ENCODE measurements at places on chromosomes 16 and 17.

- no peak for DNase-seq
Observed at GRCh38 chr16:12403746-12404658, 399.7 kb downstream of the CPPED1 start.

DNA sequence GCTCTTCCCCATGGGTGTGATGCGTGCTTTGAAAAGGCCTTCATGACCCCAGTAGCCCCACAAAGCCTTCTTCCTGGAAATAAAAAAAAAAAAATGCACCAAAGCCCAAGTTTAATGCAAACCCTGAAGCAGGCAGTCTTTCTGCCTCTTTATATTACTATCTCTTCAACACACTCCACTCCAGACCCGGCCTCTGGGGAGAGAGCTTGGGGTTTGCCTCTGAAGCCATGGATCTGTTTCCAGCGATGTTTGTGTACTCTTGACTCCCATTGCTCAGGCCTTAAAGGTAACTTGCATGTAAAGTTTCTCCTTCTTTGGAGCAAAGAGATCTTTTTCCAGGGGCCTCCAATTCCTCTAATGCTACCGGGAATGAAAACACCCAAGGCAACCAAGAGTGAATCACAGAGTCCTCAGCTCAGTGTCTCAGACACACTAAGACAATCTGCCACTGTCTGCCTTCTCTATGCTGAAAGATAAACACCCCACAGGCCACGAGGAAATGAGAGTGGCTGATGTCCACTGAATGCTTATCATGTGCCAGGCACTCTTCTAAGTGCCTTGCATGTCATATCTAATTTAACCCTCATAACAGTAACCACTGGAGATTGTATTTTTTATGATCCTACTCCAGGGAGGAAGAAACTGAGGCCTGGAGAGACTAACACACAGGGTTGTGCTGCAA, 56.4 kb upstream of the AKTIP start:
- DNase-seq = no peak

DNA sequence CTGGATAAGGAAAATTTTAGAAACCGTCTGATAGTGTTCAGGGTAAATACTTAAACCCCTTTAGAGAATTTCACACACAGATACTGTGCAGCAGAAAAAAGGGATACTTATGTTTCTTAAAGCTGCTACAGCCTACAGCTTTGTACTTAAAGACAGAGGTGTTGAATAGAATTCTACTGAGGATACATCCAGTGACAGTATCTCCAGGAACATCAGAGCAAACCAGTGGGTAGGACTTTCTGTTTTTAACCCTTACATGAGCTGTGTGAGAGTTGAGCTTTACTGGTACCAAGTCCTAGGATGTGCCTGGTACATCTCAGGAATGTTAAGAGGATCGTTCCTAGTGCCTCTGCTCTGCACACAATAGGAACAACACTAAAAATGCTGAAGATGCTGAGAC, 191.5 kb downstream of the FTO start:
- DNase-seq = no peak

GRCh38 chr17:69223809-69224208, 4.8 kb downstream of the ABCA10 start:
- no peak for DNase-seq

GRCh38 chr16:69270395-69270794, 40.8 kb upstream of the VPS4A start:
- DNase-seq = no peak

- DNase-seq = peak; percentile 67
Observed at GRCh38 chr16:22318690-22319358, 21.6 kb downstream of the POLR3E start.

GRCh38 chr17:13416748-13417363, 184.9 kb downstream of the HS3ST3A1 start:
- no peak for DNase-seq

DNA sequence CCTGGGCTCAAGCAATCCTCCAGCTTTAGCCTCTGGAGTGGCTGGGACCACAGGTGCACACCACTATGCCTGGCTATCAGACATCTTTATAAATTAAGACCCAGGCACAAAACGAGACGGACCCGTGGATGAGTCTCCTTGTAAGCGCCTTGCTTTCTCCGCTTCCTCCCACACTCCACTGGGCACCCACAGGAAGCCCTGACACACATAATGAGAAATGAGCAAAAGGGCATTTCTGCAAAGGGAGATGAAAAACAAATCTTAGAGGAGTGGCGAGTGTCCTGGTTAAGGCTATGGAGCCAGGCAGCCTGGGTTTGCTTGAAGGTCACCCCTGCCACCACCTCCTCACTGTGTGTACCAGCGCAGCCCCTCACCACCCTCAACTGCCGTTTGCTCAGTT, 56.3 kb downstream of the XYLT1 start:
- DNase-seq = no peak

GRCh38 chr17:73957564-73957963, 245.9 kb upstream of the RPL38 start:
- no peak for DNase-seq

GRCh38 chr16:23837553-23838308, 1.9 kb downstream of the PRKCB start:
- DNase-seq = no peak

DNA sequence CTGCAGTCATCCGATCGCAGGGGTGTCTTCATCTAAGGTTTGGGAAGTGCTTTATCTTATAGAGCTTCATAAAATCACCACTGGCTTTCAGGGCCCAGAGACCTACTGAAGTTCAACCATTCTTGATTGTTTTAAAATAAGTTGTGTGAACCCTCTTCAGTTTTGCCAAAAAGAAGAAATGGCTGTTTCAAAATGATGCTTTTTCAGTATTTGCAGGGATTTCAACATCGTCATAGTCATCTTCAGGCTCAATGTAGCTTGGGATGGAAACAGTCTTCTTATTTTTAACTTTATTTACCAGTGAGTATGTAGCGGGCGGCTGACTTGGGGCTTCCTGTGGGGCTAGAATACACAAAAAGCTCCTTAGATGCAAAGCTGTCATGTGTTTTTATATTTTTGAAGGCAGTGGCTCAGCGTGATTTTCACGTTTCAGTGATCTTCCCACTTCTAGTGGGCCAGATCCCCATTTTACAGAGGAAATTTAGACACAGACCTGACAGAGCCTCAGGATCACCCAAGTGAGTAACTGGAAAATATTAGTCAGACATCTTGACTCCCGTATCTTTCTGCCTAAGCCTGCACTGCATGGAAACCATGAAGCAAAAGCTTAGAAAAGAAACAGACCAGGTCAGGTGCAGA, 19.1 kb upstream of the ZNF594 start:
- DNase-seq = no peak

DNA sequence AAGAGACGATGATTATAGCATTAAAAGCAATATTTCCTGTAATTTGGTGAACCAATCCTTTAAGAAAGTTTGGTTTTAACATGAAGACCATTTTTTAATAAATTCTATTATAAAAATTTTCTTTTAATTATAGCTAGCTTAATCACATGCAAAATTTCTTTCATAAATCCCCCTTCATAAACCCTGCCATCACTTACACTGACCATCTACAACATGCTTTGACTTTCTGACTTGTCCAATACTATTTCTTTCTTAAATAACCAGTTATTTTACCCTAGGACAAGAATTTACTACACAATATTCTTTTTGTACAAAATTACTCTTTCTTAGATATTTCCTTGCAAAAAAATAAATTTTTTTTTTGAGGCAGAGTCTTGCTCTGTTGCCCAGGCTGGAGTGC, 1334.8 kb downstream of the CDH11 start:
- no peak for DNase-seq

DNA sequence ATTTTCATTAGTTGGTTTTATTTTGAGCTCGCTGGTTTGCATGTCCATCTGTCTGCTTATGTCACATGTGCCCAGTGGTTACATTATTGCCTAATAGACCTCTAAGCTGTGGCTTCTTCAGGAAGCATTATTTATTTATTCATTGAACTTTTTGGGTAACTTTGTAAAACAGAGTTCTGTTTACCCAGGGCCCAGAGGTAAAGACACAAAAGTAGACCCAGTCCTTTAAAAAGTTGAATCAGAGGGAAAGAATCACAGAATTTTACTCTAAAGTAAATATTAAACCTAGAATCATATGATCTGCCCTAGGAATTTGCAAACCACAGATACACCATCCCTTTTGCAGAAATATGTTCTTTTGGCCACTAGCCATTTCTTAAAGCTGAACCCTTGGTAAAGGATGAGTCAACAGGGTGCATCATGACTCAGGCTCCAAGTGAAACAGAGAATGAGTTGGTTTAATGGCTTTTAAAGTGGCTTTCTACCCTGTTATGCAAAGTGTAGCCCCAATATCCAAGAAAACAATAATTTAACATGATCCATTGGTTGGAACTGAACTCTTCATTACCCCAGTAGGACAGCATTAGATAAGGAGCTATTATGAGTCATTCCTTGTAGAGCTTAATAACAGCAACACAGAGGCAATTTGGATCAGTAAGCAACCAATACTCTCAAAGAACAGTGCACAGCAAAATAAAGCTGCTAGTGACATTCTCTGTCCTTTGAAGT, 236.3 kb downstream of the KCNJ2 start:
- no peak for DNase-seq

DNA sequence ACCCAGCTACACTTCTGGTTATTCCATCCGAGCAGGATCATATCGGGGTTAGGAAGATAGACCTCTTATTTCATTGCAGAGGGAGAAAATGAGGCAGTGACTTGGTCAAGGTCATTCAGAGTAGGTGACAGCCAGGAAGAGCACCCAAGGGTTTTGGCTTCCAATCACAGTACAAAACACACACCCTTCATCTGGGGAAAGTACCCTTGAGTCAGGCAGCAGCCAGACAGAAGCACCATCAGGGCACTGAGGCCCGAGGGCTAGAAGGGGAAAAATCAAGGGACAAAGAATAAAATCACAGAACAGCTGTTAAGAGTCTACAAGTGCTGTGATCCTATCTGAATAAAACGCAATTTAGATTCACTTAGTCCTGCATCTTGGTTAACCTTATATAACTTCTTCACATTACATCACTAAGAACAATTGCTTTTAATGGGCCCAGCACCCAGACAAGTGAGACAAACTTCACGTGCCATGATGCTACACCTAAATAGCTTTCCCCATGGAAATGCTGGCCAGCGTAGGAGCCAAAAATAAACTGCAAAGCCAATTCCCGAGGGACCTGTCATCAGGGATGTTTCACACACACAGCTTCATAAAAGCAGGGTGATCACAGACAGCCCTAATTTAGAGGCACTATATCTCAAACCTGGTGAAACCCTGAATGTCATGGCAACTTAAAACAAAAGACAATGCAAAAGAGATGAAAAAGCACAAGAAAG, 4.9 kb downstream of the UBE2O start:
- no peak for DNase-seq

DNA sequence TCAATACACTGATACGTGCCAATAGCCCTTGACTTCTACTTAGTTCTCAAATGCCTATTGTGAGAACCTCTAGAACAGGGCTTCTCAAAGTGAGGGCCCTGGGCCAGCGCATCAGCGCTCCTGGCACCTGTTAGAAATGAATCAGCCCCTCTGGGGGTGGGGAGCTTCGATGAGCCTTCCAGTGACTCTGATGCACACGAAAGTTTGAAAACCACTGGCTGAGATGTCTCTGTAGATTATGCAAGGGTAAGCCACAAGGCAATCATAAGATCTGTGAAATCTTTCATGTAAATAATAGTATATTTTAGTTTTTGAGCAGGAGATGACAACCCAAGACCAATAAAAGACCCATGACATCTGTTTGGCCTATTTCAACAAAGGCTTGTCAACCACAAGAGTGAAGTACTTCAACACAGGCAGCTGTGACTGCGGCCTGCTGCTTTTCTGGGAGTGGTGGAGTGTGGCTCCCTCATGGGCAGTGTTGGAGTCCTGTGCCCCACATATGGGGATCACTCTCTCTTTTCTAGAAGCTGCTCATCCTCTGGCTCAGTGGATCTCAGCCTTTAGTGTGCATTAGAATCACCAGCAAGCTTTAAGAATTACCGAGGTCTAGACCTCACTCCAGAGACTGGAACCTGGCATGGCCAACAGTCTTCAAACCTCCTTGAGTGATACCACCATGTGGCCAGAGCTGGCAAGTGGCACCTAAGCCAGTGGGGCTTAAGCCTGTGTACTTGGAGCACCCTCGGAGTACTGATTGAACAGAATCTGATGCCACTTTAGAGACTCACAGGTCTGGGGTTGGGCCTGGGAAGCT, 5.8 kb downstream of the MTHFSD start:
- DNase-seq = no peak

GRCh38 chr16:47284999-47285398, 141.3 kb upstream of the NETO2 start:
- DNase-seq = no peak

GRCh38 chr16:4796982-4797804, 2.0 kb downstream of the SMIM22 start:
- DNase-seq = no peak

GRCh38 chr17:29567304-29567553, 392 bp upstream of the ABHD15 start:
- no peak for DNase-seq

Measured in T-cell (primary cell).